ENCODE measurements at places on chromosomes 4 and X.

DNA sequence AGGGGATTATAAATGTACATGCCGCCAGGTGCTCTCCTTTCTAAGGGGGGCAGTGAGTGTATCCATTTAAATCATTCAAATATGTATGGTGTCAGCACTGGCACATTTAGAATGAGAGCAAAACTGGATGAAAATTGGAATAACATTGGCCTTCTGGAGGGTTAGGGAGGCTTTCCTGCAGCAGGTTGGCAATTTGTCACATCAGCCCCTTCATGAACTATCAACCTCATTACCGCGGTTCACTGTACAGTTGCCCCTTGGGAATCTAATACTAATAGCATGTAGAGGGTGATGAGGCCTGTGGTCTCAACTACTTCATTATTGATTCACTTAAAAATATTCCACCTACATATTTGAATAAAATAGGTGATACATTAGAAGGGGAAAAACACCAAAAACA lies 117.9 kb downstream of the PDHA2 start:
- DNase-seq = no peak

DNA sequence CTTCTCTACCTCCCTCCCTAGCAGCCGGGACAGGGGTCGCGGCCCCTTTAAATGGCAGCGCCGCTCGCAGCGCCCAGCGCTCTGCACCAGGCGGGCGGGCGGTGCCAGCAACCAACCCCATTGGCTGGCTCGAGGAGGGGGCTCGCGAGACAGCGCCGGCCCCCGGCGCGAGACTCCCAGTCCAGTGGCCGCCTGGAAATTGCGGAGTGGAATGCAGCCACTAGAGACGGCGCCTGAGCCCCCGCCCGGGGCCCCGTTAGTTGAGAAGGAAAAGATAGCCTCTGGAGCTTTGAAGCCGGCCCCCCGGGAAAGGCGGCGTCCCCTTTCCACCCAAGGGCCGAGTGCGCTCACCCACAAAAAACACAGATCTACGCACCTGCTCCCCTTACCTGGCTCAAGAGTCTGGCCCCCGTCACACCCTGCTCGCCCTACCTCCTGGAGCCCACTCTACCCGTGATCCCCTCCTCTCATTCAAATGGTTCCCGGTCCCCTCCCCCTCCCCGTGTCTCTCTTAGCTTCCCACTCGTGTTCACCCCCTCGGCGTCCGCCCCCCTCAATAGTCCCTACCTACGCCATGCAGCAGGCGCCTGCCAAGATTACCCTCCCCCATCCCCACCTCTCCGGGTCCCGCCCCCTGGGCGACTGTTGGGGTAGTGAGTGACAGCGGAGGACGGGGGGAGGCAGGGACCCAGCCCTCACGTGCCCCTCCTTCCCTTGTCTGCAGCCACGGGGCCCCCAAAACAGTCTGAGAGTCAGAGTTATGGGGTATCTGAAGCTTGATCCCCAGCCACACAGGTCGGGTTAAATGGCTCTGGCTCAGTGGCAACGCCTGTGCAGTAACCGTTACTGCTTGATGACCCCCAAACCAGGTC lies at the start of gene ZMYM3:
TSS of gene ZMYM3 (minus strand) at position 49 of the 872 bp plus-strand sequence. CDS start 885 bp downstream, outside the sequence.
- DNase-seq = peak; percentile 41

- DNase-seq = no peak
Observed at GRCh38 chrX:132292793-132293192, 73.5 kb upstream of the RAP2C start.

GRCh38 chrX:6262959-6263358 lies 34.3 kb upstream of the NLGN4X start:
- no peak for DNase-seq

- DNase-seq = no peak
Observed at GRCh38 chr4:138055890-138056289, 186.3 kb downstream of the SLC7A11 start.

- DNase-seq = no peak
Observed at GRCh38 chr4:132669786-132670185, 479.3 kb upstream of the PCDH10 start.

GRCh38 chr4:168501407-168501806 lies 4.6 kb downstream of the PALLD start:
- DNase-seq = no peak

- no peak for DNase-seq
Observed at GRCh38 chrX:9352694-9353411, 112.0 kb upstream of the TBL1X start.

DNA sequence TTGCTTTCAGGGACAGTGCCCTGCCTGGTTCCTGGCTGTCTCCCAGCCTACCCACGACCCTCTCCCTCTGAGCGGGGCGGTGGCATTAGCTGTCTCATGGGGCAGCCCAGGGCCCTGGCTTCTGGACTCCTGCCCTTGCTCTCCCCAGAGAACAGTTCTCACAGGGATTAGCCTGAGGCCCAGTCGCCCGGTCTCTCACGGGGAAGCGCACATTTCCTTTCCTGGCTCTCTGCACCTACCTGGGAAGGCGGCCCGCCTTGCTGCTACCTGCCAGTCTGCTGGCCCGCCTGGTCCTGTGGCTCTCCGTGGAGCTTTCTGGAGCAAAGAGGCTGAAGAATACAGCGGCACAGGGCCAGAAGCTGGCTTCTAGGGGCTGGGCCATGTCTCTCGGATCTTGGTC lies 128.4 kb downstream of the FHDC1 start:
- DNase-seq = no peak

Measured in thoracic aorta (tissue), 2 donors.